ENCODE measurements at places on chromosomes 6 and 20.
A peak's percentile ranks its signal among the peaks of the same experiment; 100 is the strongest.

GRCh38 chr6:106849676-106850332 is 124.7 kb downstream of the CD24 start:
- no peak for DNase-seq

DNA sequence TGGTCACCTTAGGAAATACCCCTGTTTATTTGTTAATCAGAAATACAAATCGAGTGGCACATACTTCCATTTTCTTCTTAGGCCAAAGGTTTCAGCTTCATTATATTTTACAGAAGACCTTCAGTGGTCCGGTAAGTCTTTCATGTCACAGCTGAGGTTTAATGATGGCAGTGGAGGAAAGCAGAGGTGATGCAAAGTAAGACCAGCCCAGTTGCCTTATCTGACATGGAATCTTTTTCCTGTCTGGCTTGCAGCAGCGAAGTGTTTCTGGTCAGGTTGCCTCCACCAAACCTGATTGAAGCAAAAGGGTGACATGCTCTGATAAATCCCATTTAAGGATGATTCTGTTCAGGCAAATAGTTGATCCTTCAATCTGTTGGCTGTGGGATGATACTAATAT is 100.0 kb downstream of the PRDM1 start:
- DNase-seq = no peak

GRCh38 chr6:36230371-36230770 is 33.8 kb downstream of the BRPF3 start:
- no peak for DNase-seq

DNA sequence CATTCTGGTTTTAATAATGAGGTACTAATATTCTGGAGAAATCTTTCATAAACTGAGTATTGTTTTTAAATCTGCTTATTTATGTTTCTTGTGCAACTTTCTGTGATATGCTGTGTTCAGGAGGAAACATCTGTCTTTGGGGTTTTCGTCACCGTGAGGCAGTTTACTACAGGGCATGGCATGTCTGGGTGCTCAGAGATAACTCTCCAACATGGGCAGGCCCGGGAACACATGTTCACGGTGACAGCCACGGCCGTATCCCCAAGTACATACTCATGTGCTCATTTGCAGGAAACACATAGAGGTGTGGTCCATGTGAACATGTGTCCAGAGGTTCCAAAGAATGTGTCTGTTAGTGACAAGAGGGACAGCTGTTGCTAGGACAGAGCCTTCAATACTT is 62.1 kb upstream of the CNKSR3 start:
- peak; percentile 34 for DNase-seq

GRCh38 chr6:75081921-75082320 is 123.9 kb downstream of the COL12A1 start:
- peak; percentile 42 for DNase-seq

GRCh38 chr6:53095716-53096115 is 30.5 kb downstream of the FBXO9 start:
- DNase-seq = no peak

DNA sequence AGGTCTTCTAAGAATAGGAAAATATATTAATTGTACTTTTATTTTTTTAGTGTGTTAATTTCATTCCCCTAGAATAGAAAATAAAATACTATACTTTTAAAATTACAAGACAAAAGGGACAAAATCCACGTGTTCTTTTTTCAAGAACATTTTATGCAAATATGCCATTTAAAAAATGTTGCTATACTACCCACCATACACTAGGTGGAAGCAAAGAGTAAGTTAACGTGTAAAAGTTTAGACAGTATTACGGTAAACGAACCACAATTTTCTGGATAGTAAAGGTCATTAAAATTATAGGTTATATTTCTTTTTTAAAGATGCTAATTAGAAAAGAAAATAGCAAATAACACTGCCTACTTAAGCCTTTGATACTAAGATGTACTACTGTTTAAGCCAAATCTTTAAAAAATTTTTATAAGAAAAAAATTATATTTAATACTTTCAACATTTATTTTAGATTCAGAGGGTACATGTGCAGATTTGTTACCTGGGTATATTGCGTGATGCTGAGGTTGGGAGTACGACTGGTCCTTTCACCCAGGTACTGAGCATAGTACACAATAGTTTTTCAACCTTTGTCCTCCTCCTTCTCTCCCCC is 287.6 kb downstream of the PHF3 start:
- peak; percentile 57 for DNase-seq

- DNase-seq = no peak
Measured at GRCh38 chr6:132257561-132257960, 143.7 kb downstream of the MOXD1 start.

GRCh38 chr20:61396262-61396848 is 144.3 kb downstream of the CDH4 start:
- no peak for DNase-seq

DNA sequence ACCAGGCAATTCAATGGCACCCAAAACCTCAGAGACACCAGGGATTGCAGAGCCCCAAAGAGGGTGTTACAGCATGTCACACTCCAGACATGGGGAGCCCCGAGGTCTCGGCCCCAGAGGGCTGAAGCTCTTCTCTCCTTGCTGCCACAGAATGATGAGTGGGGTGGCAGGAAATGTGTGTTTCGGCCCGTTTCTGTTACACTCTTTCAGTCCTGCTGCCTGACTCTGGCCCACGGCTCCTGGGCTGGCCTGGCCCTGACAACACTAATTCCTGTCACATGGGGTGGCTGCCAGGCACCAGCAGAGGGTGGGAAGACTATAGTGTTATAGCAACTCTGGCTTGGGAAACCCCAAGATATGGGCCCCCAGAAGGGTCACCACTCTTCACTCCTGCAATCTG is 183.6 kb downstream of the KHDRBS2 start:
- DNase-seq = no peak

GRCh38 chr6:1913577-1913976 is 303.9 kb downstream of the FOXC1 start:
- DNase-seq = no peak

DNA sequence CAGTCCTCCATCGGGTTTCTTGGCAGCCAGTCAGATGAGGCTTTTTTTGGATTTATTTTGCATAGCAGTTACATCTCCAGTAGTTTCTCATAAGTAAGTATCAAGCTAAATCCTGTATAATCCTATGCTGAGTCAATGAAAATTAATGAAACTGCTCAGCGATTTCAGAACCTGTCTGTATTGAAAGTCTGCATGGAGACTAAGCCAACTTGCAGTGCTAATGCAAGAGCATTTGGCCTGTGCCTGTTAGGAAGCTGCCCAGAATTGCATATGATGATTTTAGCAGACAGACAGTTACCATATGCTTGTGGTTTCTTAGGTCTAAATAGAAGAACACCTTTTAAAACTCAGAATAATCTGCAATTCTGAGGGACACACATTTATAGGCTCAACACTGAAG is 25.2 kb upstream of the LRRN4 start:
- DNase-seq = no peak

- peak; percentile 24 for DNase-seq
Measured at GRCh38 chr6:100366419-100366818, 98.3 kb downstream of the SIM1 start.

- DNase-seq = no peak
Measured at GRCh38 chr20:19706463-19706862, 51.6 kb upstream of the RIN2 start.

GRCh38 chr20:1429143-1429728 is 36.4 kb upstream of the FKBP1A start:
- no peak for DNase-seq

DNA sequence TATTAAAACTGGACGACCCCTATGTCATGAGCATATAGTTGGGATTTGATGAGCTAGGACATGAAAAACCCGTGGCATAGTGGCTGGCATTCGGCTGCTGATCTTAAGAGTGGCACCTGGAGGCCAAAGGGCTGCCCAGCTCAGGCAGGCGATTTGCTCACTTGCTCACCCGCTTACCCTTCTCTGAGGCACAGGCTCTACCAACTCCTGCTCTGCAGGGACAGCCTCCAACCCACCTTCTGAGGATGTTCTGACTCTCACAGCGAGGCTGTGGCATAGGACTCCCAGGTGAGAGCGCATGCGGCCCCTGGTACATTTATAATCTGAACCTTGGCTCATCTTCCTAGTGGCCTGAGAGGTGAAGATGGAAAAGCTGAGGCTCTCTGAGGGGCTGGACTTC is 995 bp downstream of the RSPO4 start:
- no peak for DNase-seq

DNA sequence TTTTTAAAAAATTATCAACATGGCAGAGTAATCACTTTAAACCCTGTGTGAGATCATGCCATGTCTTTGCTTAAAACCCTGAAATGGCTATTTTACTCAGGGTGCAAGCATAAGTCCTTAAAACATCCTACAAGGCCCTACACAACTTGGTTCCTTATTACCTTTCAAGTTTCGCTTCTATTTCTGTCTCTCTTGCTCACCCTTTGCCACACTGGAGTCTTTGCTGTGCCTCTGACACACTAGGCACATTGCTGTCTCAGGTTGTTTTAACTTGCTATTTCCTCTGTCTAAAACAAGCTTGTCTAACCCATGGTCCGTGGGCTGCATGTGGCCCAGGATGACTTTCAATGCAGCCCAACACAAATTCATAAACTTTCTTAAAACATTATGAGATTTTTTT is 55.6 kb downstream of the KIAA0408 start:
- no peak for DNase-seq

GRCh38 chr6:147054158-147054557 is 150.1 kb upstream of the STXBP5 start:
- no peak for DNase-seq

- no peak for DNase-seq
Measured at GRCh38 chr20:24842918-24843715, 106.0 kb upstream of the CST7 start.

DNA sequence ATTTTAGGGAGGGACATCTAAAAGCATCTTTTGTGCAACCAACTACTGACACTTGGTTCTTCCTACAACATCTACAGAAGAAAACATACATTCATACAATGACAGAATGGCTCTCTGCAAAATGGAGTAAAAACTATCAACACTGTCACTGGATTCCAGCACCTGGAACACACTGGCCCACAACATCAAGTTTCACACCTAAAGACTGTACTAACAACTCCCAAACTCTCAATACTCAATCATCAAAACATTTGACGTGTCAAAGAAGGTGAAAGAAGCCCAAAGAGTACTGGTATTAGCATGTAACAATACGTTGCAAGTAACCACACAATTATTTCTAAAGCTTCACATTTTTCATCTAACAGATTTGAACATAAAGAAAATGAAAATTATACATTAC is 2.1 kb downstream of the CPNE1 start:
- DNase-seq = no peak

DNA sequence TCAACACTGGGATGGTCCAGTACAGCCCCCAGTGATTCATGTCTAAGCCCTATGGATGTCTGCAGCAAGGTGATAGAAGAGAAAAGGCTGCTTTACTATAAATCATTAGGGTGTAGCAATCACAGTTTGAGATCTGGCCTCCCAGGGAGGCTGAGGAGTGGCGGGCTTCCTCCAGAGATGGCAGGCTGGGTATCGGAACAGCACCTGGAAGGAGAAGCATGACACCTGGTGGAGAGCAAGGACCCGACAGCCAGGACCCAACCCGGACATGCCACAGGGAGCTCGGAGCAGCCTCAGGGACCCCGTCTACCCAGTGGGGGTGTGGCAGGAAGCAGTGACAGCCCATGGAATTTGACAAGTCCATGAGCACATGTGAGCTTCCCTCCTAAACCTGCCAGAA is 114.8 kb upstream of the CD93 start:
- no peak for DNase-seq

- DNase-seq = peak; percentile 62
Measured at GRCh38 chr6:165615636-165616035, 47.4 kb downstream of the PDE10A start.

- DNase-seq = no peak
Measured at GRCh38 chr6:168428052-168428826, 12.7 kb upstream of the SMOC2 start.

GRCh38 chr6:22133357-22133756 is 163.5 kb downstream of the PRL start:
- DNase-seq = no peak

- peak; percentile 67 for DNase-seq
Measured at GRCh38 chr20:63574156-63574828, at the start of gene HELZ2. HELZ2 (minus strand) TSS chr20:63574239; CDS start chr20:63572385, 1,854 bp downstream.

Measured in fibroblast of villous mesenchyme (primary cell).